ENCODE measurements at places on chromosomes 2 and 18. TPM values are rescaled to one million over a fixed set of nuclear protein-coding genes. Genes with fewer than 3 reads are reported as not detected.

The C18orf54 gene
- total RNA-seq = 13.5 TPM

The MREG gene
- 2.8 TPM for total RNA-seq

The FOXI3 gene
- 0.63 TPM for total RNA-seq

The GALNT1 gene
- total RNA-seq = 64.5 TPM

The RBBP8 gene
- total RNA-seq = 22.2 TPM

The RAB31 gene
- total RNA-seq = 19.7 TPM

The TANC1 gene
- 16.0 TPM for total RNA-seq

The GALNT3 gene
- 7.8 TPM for total RNA-seq

The TRIM54 gene
- not detected for total RNA-seq

The CASP10 gene
- total RNA-seq = 2.2 TPM

The DYNAP gene
- total RNA-seq = not detected

The CEBPZ gene
- total RNA-seq = 49.5 TPM

The OXER1 gene
- 0.31 TPM for total RNA-seq

The CHRNG gene
- not detected for total RNA-seq

The GPR45 gene
- total RNA-seq = 0.94 TPM

The ASIC4 gene
- 4.1 TPM for total RNA-seq

The TANK gene
- 115 TPM for total RNA-seq

The RFX8 gene
- total RNA-seq = not detected

The RMND5A gene
- 49.1 TPM for total RNA-seq

Data from parietal lobe (tissue), 2 donors.